ENCODE measurements at places on chromosomes 6 and 20. TPM values are rescaled to one million over a fixed set of nuclear protein-coding genes. Genes with fewer than 3 reads are reported as not detected.
A peak's percentile ranks its signal among the peaks of the same experiment; 100 is the strongest.

- DNase-seq: no peak
These were observed 21.5 kb upstream of the DSE start for GRCh38 chr6:116349216-116349615.

DNA sequence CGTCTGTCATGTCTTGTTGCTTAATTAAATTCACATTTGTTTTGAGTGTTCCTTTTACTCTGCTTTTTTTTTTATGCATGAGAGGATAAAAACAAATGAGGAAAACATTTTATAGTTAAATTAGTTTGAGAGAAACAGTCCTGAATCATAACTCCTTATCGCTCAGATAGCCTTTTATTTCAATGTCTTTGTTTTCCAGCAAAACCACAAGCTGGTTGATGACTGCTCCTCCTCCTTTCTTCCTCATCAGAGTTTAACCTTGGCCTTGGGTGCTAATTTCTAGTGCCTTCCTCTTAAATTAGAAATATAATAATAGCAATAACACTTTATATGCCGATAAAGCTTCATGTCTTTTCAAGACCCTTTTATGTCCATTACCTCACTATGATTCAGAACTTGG lies 3.1 kb downstream of the NOX3 start:
- no peak for DNase-seq

Gene CD40
- 4.3 TPM for polyA plus RNA-seq

DNA sequence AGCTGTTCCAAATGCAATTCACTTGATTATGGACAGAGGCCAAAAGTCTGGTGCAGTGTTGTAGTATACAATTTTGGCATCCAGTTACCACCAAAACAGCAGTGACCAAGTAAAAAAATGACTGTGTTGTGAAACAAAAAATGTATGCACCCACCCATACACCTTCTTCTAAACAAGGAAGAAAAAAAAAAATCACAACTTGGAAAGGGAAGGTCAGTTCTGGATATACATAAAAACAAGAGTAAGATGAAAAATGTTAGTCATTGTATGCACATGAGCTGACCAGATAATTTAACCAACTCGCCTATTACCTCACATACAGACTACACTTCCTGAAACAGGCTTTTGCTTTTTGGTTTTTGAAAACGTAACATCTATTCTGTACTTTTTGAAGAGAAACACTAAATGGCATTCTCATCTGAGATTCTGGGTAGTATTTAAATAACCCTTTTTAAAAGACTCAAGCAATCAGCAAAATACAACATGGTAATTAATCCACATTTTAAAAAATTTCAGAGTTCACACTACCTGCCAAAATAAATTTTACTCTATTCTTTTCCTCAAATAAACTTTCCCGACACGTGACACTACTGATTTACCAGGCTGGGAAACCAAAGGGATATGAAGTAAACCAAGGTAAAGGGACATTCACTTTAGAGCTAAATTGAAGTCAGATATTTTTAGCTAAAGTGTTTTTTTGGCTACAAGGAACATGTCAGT lies 141.6 kb upstream of the SHLD1 start:
- DNase-seq: no peak

GRCh38 chr6:116217069-116217468 lies 36.8 kb downstream of the TSPYL4 start:
- DNase-seq: peak; percentile 47

Gene RNF182
- not detected for polyA plus RNA-seq

- DNase-seq: no peak
These were observed 1426.9 kb upstream of the EYS start for GRCh38 chr6:67133973-67134372.

- DNase-seq: no peak
These were observed 59.9 kb downstream of the E2F3 start for GRCh38 chr6:20461576-20461975.

DNA sequence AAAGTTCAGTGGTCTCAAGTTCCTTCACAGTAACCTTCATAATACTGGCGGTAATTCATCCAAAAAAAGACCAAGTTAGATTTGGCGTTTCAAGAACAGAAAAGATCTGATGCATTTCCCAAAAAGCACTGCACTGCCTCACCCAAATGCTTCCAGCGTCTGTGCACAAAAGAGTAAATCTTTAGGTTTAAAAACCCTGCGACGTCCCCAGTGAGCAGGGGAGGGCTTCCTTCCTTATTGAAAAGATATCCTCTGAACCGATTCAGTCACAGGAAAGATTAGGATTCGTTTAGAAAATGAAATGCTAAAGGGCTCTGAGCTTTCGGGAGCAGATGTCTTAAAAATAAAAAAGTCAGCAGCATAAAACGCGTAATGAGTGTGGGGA lies 654 bp downstream of the TBC1D7 start:
- DNase-seq: no peak

- DNase-seq: no peak
These were observed 96.8 kb downstream of the ANKRD60 start for GRCh38 chr20:58131551-58132142.

DNA sequence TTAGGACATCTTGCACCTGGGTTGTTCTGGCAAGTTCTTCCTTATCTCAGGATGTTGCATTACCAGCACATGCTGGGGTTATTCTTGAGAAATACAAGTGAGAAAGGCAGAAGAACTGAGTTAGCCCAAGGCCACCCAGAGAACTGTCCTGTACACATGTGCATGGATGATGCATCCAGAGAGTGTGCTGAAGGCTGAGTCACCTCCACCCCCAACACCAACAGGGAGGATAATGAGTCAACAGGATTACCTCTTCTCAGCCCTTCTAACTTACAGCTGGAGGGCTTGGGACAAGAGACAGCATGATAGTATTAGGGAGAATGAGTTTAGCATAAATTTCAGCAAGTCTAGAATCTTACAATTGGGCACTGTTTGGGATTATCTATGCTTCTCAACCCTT lies 8.5 kb downstream of the SCGN start:
- no peak for DNase-seq

DNA sequence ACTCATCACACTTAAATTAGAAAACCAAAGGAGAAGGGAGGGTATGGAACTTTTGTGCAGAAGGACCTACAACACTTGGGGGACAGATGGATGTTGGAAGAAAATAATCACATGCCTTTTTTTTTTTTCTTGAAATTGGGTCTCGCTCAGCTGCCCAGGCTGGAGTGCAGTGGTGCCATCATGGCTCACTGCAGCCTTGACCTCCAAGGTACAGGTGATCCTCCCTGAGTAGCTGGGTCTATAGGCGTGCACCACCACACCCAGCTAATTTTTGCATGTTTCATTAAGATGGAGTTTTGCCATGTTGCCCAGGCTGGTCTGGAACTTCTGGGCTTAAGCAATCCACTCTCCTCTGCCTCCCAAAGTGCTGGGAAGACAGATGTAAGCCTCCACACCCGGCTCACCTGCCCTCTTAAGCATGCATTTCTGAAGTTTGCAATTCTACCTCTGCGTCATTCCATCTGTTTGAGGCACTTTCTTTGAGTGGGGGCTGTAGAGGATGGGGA lies 370.8 kb upstream of the JARID2 start:
- DNase-seq: no peak

GRCh38 chr6:130833569-130833968 lies 6.4 kb downstream of the SMLR1 start:
- DNase-seq: no peak

DNA sequence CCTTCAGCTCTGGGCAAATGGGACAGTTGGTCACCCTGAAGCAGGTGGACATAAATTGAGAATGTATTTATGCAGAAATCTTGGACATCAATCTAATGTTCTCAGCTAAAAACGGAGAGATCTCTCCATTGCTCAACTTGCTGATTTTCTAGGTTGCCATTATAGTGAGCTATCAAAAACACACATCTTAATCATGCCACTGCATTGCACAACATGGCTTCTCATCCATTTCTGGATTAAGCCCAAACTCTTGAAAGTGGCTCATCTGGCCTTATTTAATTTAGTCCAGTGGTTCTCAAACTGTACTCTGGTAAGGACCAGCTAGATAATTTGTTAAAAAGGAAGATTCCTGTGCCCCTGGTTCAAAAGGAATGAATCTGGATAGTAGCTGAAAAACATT lies 324.9 kb upstream of the CITED2 start:
- no peak for DNase-seq

Gene SLC22A1
- not detected for polyA plus RNA-seq

DNA sequence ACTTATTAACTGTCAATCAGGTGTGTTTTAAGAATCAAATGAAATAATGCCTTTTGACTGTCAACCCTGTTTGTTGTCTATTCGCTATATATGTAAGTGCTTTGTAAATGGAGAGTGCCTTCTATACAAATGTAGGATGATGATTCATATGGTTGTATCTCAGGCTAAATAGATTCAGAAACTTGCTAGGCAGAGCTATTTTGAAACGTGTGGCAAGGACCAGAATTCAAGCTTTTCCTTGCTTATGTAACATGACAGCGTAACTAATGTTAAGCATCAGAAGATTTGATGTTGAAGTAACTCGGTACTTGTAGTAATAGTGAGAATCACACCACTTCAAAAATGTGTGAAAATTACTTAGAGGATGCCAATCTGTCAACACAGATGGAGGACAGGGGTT lies 3.4 kb downstream of the OGFRL1 start:
- DNase-seq: no peak

DNA sequence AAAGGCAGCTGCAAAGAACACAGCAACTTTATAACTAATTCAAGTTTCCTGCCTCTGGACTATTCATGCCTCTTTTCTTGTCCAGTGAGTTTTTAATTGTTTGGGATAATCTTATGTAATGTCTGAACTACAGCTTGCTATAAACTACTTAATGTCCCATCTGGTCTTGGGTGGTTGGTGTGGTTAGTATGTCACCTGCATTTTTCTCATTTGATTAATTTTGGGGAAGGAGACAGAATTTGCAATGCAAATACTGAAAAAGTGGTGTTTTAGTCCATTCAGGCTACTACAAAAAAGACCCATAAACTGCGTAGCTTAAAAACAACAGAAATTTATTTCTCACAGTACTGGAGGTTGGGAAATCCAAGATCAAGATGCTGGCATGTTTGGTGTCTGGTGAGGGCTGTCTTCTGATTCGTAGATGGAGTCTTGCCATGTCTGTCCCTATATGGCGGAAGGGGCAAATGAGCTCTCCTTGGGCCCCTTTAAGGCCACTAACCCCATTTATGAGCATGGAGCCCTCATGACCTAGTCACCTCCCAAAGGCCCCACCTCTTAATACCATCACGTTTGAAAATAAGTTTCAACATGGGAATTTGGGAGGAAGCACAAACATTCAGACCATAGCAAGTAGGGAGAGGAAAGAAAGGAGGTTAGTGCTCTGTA lies 22.4 kb downstream of the RNF8 start:
- no peak for DNase-seq

DNA sequence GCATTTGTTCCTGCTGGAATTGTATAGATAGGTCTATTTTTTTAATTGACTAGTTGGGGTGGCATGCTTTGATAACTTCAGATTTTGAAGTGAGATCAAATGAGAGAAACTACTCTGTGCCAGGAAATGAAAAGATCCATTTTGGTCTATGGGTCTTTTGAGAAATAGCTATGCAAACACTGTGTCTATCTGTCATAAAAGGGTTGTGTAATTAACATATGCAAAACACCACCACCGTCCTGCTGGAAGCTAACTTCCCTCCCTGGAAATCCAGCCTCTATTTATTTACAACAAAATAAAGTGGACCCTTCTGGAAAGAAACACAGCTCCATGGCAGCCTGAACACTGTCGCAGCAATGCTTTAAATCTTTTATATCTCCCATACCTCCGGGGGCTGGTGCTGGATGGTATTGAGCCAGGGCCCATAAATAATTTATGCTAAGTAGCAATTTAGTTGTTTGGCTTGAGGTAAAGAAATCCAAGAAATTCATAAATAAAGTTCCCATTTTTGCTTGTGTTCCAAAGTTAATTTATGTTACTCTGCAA lies 244.2 kb upstream of the POU3F2 start:
- DNase-seq: no peak

GRCh38 chr6:43378631-43379030 lies 9.2 kb upstream of the ZNF318 start:
- no peak for DNase-seq

Gene MAP3K5
- 3.0 TPM for polyA plus RNA-seq

Gene DUSP15
- not detected for polyA plus RNA-seq

DNA sequence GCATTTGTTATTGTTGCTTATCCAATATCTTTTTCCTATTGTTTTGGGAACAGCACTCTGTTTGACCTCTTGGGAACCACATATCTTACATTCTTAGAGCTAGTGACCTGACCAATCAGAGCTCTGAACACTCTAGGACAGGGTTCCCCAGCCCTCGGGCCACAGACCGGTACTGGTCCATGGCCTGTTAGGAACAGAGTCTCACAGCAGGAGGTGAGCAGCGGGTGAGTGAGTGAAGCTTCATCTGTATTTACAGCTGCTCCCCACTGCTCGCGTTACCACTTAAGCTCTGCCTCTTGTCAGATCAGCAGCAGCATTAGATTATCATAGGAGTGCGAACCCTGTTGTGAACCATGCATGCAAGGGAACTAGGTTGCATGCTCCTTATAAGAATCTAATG lies 226.0 kb upstream of the TSHZ2 start:
- no peak for DNase-seq

DNA sequence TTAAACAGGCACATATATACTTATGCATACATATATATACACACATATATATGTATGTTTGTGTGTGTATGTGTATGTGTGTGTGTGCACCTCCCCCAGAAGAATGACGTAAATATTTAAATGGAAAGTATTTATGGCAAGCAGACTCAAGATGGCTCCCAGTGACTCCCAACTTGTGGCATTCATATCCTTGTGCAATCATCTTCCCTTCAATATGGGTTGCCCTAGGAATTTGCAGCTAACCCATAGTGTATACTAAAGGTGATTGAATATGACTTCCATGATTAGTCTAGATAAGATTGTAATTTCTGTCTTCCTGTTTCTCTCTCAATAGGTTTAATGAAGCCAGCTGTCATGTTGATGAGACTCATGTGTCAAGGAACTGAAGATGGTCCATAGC lies 127.6 kb downstream of the TRDN start:
- DNase-seq: no peak
